Activated naive CD8-positive, alpha-beta T cell treated with anti-CD3 and anti-CD28 coated beads, Interleukin-2, amount 10 ng/mL, durations not matched to agents 7 days and 5 days (primary cell): ENCODE measurements at places on chromosomes 1 and 21. TPM values are rescaled to one million over a fixed set of nuclear protein-coding genes. Genes with fewer than 3 reads are reported as not detected.

Gene KDM1A
- 55.2 TPM for total RNA-seq

DNA sequence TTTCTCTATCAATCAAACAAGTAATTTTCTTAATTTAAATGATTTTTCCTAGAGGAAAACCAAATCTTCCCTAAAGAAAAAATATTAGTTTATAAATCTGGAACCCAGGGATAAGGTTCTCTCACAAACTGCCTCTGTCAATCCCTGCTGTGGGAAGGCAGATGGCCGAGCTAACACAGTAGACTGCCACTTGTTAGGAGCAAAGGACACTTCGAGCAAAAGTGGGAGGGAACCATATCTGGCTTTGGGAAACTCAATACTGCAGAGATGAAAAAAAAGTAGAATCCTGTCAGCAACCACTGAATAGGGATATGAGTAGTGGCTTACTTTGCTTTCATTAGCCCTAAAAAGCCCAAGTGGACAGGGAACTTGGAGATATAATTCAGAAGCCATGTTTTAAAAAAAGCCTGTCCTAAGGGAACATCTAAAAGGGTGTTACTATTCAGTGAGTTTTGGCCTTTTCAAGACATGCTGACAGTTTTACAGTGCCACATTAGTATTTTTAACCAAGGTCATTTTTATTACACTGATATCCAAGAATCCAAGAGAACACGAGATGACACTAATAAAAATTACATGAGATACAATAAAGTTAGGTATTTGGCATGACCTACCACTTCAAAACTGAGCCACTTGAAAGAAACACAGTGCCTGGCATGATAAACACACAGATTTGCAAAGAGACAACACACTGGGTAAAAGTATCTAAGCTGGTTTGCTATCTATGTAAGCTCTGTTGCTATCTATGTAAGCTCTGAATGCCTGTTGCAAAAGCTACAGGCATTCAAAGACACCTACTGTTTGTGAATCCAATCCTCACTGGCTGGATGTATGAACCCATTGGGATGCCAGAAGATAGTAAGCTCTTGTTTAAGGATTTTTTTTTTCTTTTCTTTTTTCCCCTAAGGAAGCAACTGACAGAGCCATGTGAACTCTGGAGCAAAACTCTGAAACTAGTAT is 21.4 kb downstream of the TEX38 start:
- peaks cover 13% of the 10 kb centered on the region for H3K4me1 ChIP-seq
- no peak overlapping the region for H3K27ac ChIP-seq
- no peaks in the 10 kb centered on the region for H3K27me3 ChIP-seq
- peaks cover 38% of the 10 kb centered on the region for H3K36me3 ChIP-seq

GRCh38 chr1:203207751-203208150 is 21.2 kb upstream of the CHI3L1 start:
- DNase-seq, result no peak
- H3K4me3 ChIP-seq, result no peak overlapping the region
- H3K4me1 ChIP-seq, result peaks cover 7% of the 10 kb centered on the region
- peaks cover 11% of the 10 kb centered on the region for H3K27me3 ChIP-seq
- no peak overlapping the region for H3K27ac ChIP-seq
- H3K36me3 ChIP-seq, result no peaks in the 10 kb centered on the region

GRCh38 chr1:45594412-45594811 is 10.6 kb downstream of the NASP start:
- H3K27ac ChIP-seq, result no peak overlapping the region
- H3K36me3 ChIP-seq, result peaks cover 29% of the 10 kb centered on the region
- H3K4me1 ChIP-seq, result peaks cover 14% of the 10 kb centered on the region
- H3K4me3 ChIP-seq, result no peak overlapping the region

GRCh38 chr1:44689447-44689765 is 14.9 kb downstream of the ARMH1 start:
- no peak for DNase-seq
- no peaks in the 10 kb centered on the region for H3K36me3 ChIP-seq
- peaks cover 14% of the 10 kb centered on the region for H3K4me1 ChIP-seq
- H3K27ac ChIP-seq, result no peak overlapping the region
- H3K4me3 ChIP-seq, result no peak overlapping the region
- peaks cover 3% of the 10 kb centered on the region for H3K27me3 ChIP-seq

GRCh38 chr1:3609769-3610526 is 1.4 kb downstream of the MEGF6 start:
- DNase-seq, result no peak
- H3K4me1 ChIP-seq, result no peaks in the 10 kb centered on the region
- H3K4me3 ChIP-seq, result no peak overlapping the region
- H3K36me3 ChIP-seq, result no peaks in the 10 kb centered on the region
- peaks cover 17% of the 10 kb centered on the region for H3K27me3 ChIP-seq

DNA sequence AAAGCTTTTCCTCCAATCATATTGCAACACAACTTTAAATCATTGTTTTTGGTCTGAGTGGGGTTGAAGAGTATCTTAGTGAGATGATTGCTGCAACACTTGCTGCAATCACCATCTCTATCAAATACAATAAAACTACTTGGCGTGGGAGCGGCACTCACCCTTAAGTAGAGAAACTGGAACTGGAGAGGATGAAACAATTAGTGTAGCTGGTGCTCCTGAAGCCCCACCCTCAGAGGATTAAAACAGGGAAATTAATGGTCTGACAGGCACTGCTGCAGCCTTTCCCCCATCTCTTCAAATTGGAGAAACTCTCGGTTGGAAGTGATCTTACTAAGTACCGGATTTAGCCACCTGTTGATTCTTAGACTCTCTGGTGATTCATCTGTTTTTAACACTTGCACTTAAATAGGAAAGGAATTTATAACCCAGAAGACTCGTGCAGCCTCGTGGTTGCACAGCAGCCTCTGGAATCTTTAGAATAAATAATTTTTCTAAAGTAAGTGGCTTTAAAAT is 80.5 kb upstream of the KIF26B start:
- no peak for DNase-seq
- no peak overlapping the region for H3K4me3 ChIP-seq
- H3K36me3 ChIP-seq, result no peaks in the 10 kb centered on the region
- H3K27me3 ChIP-seq, result peaks cover 3% of the 10 kb centered on the region

DNA sequence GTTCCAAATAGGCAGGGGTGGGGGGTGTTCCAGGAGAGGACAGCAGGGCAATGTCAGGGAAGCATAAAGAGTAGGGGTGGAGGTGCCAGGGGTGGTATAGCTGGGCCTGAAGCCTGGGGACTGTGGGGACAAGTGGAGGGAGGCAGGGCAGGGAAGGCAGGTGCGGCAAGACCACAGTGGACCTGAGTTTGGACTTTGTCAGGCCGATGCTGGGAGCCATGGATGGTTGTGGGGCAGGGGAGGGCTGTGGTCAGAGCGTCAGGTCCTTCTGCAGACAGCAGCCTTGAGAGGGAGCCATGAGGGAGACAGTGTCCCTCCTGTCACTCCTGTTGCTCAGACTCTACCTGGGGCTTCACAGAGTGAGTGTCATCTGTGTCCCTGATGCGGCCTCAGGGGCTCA is 320.3 kb downstream of the PTPRU start:
- no peak overlapping the region for H3K27ac ChIP-seq
- H3K36me3 ChIP-seq, result no peaks in the 10 kb centered on the region
- no peaks in the 10 kb centered on the region for H3K4me1 ChIP-seq
- DNase-seq, result no peak
- no peak overlapping the region for H3K4me3 ChIP-seq

- H3K4me3 ChIP-seq, result peak overlapping the region; percentile 92
- H3K36me3 ChIP-seq, result peaks cover 12% of the 10 kb centered on the region
- peaks cover 42% of the 10 kb centered on the region for H3K4me1 ChIP-seq
- H3K27ac ChIP-seq, result peak overlapping the region; percentile 91
- DNase-seq, result no peak
Measured at GRCh38 chr1:66925944-66926343, 1.2 kb downstream of the MIER1 start.

Gene KRTAP11-1
- not detected for total RNA-seq

DNA sequence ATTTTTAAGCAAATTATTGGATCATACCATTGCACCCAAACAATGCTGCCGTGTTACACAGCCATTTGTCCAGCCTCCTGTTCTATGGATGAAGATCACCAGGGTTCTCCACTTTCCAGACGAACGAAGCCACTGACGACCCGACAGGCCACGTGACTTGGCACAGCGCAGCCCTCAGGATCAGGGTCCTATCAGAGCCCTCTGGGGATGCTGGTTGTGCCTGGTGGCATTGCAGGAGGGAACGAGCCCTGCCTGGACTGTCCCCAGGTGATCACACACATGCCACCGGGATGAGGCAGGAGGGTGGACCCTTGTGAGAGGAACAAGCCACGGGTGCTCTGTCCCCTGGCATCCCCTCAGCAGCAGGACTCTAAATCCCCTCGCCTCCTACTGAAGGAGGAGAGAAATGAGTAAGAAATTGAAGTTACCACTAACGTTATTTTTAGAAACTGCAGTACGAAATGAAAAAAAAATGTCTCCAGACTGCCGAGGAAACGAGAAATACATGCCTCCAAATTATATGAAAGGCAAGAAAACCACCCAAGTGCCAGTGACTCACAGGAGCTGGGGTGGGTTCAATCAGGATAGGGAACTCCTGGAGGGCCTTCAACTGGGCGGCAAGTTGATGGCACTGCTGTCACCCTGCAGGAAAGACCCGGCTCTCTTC is 58.7 kb upstream of the PDE9A start:
- DNase-seq, result no peak
- no peak overlapping the region for H3K27ac ChIP-seq
- H3K27me3 ChIP-seq, result peaks cover 19% of the 10 kb centered on the region
- H3K4me3 ChIP-seq, result no peak overlapping the region
- no peaks in the 10 kb centered on the region for H3K36me3 ChIP-seq

- no peak overlapping the region for H3K27ac ChIP-seq
- H3K4me1 ChIP-seq, result no peaks in the 10 kb centered on the region
- H3K4me3 ChIP-seq, result no peak overlapping the region
- no peaks in the 10 kb centered on the region for H3K36me3 ChIP-seq
Measured at GRCh38 chr21:34272321-34272720, 91.5 kb upstream of the KCNE2 start.

Gene TMEM35B
- 39.9 TPM for total RNA-seq

Gene BTF3L4
- 41.0 TPM for total RNA-seq

- H3K27ac ChIP-seq, result no peak overlapping the region
- no peaks in the 10 kb centered on the region for H3K36me3 ChIP-seq
- no peak overlapping the region for H3K4me3 ChIP-seq
Measured at GRCh38 chr1:3417082-3417739, 37.3 kb upstream of the ARHGEF16 start.

DNA sequence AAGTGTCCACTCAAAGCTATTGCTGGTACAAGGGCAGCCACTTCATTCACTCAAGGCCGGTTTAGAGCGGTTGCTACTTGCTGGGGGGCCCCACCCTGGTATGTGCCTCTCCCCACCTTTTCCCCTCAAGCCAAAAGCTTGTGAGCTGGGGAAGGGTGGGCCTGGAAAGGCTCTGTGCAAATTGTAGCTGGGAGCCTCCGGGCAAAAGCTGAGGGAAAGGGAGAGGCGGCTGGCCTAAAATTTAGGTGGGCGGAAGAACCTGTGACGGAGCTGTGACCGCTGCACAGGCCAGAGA is 306 bp upstream of the SH3D21 start:
- peaks cover 29% of the 10 kb centered on the region for H3K36me3 ChIP-seq
- peaks cover 25% of the 10 kb centered on the region for H3K4me1 ChIP-seq
- peak overlapping the region; percentile 99 for H3K4me3 ChIP-seq
- no peaks in the 10 kb centered on the region for H3K27me3 ChIP-seq

DNA sequence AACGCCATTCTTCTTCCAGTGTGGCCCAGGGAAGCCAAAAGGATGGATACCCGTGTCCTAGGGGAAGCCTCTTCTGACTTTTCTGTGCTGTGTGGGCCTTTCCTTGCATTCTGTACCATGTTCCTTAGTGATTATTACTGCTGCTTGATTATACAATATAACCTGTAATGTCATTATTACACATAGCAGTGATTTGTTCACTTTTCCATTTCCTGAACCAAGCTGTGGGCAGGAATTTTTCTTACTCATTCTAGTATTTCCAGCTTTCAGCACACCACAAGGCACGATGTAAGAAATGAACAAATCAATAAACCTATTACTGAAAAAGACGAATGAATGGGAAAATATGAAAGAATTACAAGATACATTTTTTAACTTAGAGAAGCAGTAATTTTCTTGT is 8.4 kb upstream of the USP33 start:
- H3K4me1 ChIP-seq, result no peaks in the 10 kb centered on the region
- no peaks in the 10 kb centered on the region for H3K36me3 ChIP-seq
- DNase-seq, result no peak
- H3K27me3 ChIP-seq, result no peaks in the 10 kb centered on the region

Gene IQGAP3
- total RNA-seq, result 26.1 TPM

GRCh38 chr1:177311586-177311985 is 140.8 kb downstream of the BRINP2 start:
- H3K27ac ChIP-seq, result no peak overlapping the region
- H3K4me3 ChIP-seq, result no peak overlapping the region
- no peaks in the 10 kb centered on the region for H3K27me3 ChIP-seq
- no peaks in the 10 kb centered on the region for H3K4me1 ChIP-seq

Gene C1orf185
- total RNA-seq, result not detected

- no peak overlapping the region for H3K4me3 ChIP-seq
Measured at GRCh38 chr1:177838907-177839485, 130.9 kb downstream of the SEC16B start.

Gene GIPC2
- total RNA-seq, result 0.74 TPM

Gene VSIG8
- not detected for total RNA-seq

GRCh38 chr1:172483448-172483847 is 39.6 kb upstream of the PIGC start:
- DNase-seq, result no peak
- no peaks in the 10 kb centered on the region for H3K36me3 ChIP-seq
- peaks cover 29% of the 10 kb centered on the region for H3K4me1 ChIP-seq
- H3K27me3 ChIP-seq, result peaks cover 20% of the 10 kb centered on the region
- no peak overlapping the region for H3K4me3 ChIP-seq

DNA sequence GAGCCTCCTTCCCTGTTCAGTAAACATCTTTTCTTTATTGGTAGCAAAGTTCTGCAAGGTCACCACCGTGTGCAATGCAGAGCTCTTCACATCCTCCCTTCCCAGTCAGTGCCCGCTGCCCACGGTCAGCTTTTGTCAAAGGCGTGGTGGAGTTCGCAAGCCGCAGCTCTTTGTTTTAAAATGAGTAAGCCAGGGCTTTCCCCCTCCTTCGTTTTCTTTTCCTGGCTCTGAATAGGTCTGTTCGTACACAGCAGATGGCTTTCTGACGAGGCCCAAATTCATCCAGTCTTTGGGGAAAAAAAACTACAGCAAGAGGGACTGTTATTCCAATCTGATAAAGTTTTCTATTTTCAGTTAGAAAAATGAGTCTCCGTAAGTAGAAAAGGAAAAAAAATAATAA is 153.2 kb downstream of the LRIG2 start:
- no peak for DNase-seq
- no peak overlapping the region for H3K27ac ChIP-seq
- H3K36me3 ChIP-seq, result no peaks in the 10 kb centered on the region
- no peak overlapping the region for H3K4me3 ChIP-seq
- H3K4me1 ChIP-seq, result no peaks in the 10 kb centered on the region

DNA sequence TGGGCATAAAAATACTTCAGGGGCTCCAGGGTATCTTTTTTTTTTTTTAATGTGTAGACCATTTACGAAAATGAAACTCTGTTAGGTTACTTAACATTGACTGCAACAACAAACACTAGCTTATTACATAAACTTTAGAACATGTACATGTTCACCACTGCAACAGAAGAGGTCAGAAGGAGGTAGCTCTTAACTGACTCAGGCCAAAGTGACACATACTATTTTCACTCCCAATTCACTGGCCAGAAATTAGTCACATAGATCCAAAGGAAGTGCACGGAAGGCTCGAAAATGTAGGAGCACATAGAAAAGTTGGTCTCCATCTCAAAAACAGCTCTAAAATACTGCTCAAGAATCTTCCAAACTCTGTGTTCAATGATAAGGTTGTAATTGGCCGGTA is 107.2 kb downstream of the AKT3 start:
- H3K27ac ChIP-seq, result no peak overlapping the region
- no peak for DNase-seq
- peaks cover 9% of the 10 kb centered on the region for H3K36me3 ChIP-seq
- no peaks in the 10 kb centered on the region for H3K27me3 ChIP-seq
- H3K4me3 ChIP-seq, result no peak overlapping the region
